ENCODE measurements at places on chromosomes 3 and 15. TPM values are rescaled to one million over a fixed set of nuclear protein-coding genes. Genes with fewer than 3 reads are reported as not detected.

Gene CCDC39
- total RNA-seq: not detected

DNA sequence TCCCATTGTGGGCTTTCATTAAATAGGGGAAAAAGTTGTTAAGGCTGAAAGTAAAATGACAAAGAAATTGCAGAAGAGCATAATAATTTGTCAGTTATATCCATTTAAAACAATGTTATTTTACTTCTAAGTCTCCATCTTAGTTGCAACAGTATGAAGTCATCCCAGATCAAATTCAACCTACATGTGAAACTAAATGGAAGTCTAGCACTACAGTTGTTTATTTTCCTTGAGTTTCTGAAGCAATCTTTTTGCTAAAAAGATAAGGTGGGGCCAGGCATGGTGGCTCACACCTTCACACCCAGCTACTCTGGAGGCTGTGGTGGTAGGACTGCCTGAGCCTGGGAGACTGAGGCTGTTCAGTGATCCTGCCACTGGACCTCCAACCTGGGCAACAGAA lies 80.2 kb downstream of the DPH6 start:
- no peak for DNase-seq

GRCh38 chr15:94164202-94164807 lies 67.1 kb upstream of the MCTP2 start:
- DNase-seq: peak; percentile 40

- DNase-seq: no peak
Observed at GRCh38 chr15:96992817-96993216, 662.3 kb downstream of the NR2F2 start.

Gene LRRC3B
- 0.12 TPM for total RNA-seq

Gene PLA2G4F
- 2.9 TPM for total RNA-seq

DNA sequence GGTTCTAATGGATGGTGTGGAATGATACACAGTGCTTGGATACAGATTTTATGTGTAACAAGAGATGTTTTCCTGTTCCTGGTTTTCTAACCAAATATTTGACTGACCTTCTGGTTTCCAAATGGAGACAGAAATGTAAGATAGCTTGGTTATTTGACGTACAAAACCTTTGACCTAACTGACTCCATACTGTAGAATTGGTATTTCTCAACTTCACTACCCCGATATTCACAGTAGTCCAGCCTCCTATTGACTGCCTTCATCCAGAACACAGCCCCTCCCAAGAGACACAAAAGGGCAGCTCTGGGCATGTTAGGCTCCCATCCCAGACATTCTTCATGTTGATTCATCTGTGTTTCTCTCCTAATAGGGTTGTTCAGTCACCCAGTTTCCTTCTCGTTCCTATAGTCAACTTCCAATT lies 33.4 kb downstream of the MYO1E start:
- DNase-seq: no peak

- no peak for DNase-seq
Observed at GRCh38 chr3:125552401-125552800, 32.4 kb upstream of the SNX4 start.

Gene MUC20
- 4.4 TPM for total RNA-seq

Gene SLC2A2
- total RNA-seq: not detected

DNA sequence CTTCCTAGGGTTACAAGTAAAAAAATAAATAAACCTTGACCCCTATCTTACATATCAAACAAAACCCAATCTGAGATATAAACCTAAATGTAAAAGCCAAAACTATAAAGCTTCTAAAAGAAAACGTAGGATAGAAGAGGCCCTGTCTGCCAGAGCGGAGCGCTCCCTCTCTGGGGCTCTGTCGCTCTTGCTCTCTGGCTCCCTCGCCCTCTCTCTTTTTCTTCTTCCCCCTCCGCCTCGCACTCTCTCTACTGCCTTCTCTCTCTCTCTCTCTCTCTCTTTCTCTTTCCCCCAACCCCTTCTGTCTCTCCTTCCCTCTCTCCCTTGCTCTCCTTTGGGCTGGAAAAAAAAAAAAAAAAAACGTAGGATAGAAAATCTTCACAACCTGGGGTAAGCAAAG lies 21.6 kb downstream of the RYK start:
- no peak for DNase-seq

Gene CAPN3
- 5.7 TPM for total RNA-seq

GRCh38 chr3:158569794-158570193 lies 1.2 kb upstream of the MLF1 start:
- no peak for DNase-seq
